T-helper 17 cell (primary cell): ENCODE measurements at places on chromosomes 4 and X.

DNA sequence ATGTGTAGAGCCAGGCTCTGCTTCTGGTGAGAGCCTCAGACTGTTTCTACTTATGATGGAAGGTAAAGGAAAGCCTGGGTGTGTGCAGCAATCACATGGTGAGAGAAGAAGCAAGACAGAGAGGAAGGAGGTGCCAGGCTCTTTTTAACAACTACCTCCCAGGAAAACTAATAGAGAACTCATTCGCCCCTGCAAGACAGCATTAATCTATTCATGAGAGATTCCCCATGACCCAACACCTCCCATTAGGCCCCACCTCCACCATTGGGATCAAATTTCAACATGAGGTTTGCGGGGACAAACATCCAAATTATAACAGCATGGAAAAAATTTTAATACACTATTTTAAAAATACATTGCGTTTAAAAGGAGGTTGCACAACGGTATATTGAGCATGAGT, 24.7 kb upstream of the GRIA3 start:
- no peak for DNase-seq

GRCh38 chrX:110286106-110286505, 31.8 kb downstream of the AMMECR1 start:
- DNase-seq, result no peak

DNA sequence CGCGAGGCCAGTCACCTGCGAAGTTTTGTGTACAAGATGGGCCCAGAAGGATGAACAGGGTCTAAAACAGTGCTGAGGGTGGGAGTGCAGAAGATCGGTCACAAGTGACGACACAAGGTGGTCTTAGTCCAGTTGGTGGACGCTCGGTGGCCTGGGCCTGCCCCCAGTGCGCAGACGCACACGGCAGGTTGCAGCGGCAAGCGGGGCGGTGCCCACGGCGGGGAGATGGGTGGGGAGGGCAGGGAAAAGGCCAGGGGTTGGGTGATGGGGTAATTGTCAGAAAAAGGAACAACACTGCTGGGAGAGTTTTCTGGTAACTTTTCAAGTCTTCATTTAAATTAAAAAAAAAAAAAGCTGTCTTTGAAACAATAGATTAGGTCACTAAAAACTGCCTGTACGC, 1.0 kb upstream of the PRDX4 start:
- DNase-seq, result no peak

DNA sequence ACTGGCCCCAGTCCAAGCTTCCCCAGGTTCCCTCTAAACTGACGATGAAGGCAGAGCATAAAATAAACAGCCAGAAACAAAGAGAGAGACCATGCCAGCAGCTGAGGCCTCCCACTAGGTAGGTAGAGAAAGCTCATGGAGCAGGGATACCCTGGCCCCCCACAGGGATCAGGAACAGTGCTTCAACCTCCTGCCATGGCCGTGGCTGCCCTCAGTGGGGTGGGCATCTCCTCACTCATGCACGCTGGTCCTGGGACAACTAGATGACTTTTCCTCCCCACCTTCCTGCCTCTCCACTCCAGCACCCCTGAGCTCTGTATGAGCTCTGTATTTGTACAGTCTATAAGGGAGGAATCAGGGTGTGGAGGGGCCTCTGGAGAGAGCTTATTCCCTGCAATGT, 117.7 kb upstream of the PSAPL1 start:
- no peak for DNase-seq

DNA sequence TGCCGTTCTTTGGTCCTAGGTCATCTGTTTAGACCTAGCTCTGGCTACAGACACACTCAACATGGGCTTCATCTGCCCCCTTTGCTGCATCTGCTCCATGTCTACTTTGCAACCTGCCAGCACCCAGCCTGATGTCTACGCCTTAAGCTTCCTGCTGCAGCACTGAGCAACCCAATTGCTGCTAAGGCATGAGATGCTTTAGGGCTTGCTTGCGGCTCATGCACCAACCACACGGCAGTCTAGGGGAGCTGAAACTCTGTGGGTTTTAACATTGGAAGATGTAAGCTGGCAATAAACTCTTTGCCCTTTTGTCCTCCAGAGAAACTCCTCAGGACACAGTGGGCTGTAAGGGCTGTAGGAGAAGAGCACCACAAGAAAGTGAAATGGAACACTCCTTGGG, 11.7 kb upstream of the CLNK start:
- no peak for DNase-seq

DNA sequence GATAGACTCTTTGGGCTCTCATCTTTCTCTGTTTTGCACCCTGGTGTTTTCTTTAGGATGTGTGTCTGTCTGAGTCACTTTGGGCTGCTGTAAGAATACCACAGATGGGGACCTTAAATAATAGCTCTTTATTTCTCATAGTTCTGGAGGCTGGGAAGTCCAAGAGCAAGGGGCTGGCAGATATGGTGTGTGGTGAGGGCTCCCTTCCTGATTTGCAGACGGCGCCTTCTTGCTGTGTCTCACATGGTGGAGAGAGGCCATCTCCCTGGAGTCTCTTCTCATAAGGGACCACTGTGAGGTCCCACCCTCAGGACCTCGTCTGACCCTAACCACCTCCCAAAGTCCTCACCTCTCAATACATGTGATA, 93.7 kb upstream of the ADRA2C start:
- no peak for DNase-seq

DNA sequence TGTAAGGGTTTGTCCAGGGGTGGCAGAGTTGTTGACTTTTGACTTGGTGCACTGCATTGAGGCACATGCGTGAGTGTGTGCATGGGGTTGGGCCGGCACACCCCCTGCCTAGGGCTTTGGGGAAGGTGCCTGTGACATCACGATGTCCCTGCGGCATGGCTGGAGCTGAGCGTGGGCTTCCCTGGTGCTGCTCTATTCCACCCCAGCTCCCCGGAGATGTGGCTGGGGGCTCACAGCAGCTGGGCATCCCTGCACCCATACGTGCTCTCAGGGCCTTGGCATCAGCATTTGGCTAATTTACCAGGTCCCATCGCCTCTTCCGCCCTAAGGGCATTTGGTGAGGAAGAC, 5.7 kb downstream of the PSAPL1 start:
- DNase-seq, result no peak

- DNase-seq, result no peak
Observed at GRCh38 chrX:17964871-17965270, 103.8 kb upstream of the RAI2 start.

DNA sequence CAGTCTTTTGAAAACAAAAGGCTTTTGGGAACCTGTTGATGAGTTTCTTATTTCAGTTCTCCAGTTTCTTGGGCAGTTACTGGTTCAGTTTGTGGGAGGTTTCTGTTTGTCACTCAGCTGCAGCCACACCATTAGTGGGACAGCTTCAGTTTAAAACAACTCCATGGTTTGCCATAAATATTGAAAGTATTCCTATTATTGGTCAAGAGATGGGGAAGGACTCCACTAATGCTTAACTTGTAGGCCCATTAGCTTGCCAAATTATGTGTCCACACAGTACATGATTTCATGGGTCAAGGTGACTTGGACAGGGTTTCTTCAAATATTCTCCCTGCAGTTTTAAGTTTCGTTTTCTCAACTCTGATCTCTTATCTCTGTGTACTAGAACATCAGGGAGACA, 15.5 kb upstream of the ASIC5 start:
- no peak for DNase-seq

DNA sequence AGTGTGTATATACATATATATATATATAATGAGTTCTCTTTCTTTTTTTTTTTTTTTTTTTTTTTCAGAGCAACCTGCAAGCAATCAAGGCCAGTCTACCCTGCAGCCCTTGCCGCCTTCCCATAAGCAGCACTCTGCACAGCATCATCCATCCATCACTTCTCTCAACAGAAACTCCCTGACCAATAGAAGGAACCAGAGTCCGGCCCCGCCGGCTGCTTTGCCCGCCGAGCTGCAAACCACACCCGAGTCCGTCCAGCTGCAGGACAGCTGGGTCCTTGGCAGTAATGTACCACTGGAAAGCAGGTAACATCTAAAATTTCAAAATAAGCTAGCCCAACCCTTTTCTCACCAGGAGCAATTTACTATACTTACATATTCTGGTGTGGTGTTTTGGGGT, 316.3 kb downstream of the DCTD start:
- DNase-seq, result no peak

GRCh38 chr4:23889814-23890341, at the start of gene PPARGC1A:
Gene PPARGC1A, minus strand, starts transcription at chr4:23890047. Its CDS starts 90 bp downstream, at chr4:23889957.
- DNase-seq, result no peak

- DNase-seq, result peak; percentile 21
Observed at GRCh38 chr4:15649914-15650545, 5.1 kb downstream of the FBXL5 start.

- no peak for DNase-seq
Observed at GRCh38 chrX:134685668-134686067, 27.4 kb upstream of the PLAC1 start.

- no peak for DNase-seq
Observed at GRCh38 chrX:8639949-8640475, 91.9 kb downstream of the ANOS1 start.

DNA sequence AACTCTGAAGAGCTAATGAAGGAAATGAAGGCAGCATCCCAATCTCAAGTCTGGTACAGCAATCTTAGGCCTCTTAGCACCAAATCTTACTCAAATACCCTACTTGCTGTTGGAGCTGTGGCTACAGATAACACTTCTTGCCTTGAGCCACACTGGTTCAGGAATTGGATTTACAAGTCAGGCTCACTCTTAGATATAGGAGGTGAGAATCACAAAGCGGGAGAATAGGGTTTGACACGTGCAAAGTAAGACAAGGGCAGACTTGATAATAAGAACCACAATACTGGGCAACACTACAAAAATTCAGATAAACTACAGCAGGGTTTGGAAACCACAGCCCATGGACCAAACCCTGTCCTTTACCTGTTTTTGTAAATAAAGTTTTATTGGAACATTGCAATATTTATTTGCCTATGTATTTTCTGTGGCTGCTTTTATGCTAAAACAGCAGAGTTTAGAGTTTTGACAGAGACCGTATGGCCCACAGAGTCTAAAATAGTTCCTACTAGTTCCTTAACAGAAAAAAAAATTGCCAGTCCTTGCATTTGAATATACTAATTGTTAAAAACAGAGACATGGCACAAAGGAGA, 9.3 kb upstream of the CUL4B start:
- DNase-seq, result no peak

- no peak for DNase-seq
Observed at GRCh38 chrX:95760356-95760755, 924.3 kb upstream of the DIAPH2 start.

DNA sequence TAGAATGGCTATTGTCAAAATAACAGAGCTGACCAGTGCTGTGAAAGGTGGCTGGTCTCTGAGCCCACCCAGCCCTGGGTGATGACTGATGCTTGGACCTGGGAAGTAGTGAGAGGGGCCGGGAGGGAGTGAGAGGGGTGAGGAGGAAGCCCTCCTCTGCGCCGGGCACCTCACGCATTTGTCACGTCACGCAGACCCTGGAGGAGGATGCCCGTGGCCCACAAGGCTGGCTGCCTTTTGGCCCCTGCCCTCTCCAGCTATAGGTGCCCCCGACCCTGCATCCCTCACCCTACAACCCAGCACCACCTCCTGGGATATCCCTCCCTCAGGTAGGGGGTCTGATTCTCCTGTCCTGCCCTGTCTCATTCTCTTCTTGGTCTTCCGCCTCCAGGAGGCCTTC, 207.4 kb downstream of the AFAP1 start:
- no peak for DNase-seq

DNA sequence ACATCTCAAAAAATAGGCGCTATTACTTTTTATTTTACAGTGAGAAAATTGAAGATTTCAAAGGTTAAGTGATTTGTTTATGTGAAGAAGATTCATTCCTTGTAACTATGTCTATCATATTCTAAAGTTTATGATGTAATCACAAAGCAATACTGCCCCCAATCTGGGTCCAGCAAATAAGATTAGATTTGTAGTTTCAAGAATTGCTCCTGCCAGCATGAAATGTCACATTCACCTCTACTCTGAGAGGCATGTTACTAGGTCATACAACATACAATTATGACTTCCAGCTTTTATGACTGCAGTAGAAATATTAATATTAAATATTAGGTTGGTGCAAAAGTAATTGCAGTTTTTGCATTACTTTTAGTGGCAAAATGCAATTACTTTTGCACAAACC, 976.2 kb downstream of the FSTL5 start:
- no peak for DNase-seq

DNA sequence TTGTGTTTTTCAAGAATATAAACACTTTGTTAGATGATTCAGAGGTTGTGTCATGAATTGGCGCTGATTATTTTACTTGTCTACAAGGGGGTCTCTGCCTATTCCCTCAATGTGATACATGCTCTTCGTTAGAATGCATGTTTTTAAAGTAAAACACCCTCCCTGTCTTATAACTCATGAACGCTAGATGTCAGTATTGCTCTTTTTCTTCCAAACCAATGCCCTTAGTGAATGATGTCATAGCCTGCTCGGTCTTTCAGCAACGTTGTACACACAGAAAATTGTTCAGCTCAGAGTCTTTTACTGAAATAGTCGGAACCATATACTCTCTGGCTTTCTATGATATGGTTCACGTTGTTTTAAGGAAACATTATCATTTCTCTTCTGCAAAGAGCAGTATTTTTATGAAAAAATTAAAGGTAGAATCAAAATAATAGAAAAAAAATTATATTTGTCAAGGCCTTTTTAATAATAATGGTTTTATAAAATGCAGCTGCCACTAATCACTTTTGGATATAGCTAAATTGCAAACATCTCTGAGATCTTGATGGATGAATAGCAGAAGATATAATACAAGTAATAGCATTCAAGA, 292.9 kb downstream of the TLL1 start:
- no peak for DNase-seq

GRCh38 chr4:79620617-79621016, 212.6 kb upstream of the GK2 start:
- no peak for DNase-seq

DNA sequence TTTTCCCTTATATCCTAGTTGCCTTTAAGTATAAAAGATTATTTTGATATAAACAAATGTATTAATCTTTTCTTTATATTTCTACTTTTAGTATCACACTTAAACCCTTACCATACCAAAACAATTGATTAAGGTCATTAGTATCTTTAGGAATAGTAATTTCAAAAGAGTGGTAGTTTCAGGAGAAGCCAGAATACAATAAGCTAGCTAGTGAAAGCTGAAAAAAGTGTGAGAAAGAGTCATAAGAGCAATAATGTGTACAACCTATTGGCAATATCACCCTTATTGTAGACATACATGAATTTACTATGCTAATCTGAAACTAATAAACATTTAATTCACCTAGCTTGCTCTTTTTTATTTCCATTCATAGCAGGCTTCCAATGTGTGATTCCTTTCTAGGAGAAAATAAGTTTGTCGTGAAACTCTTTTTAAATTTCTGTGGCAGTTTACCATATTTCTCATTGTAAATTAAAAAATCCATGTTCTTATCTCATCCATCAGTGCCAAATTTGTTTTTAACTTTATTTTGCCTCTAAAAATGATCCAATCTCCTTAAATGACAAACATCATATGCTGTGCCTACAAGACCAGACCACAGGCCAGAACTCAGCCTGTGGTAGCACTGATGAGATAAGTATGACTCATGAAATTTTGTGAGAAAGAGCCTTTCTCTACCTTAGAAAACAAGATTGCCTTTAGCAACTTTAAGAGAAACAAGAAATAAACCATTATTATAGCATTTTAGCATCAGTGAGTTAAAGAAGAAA, 8.1 kb downstream of the NEK1 start:
- no peak for DNase-seq
